Hair follicle dermal papilla cell (primary cell): ENCODE measurements at places on chromosomes 2 and 18. TPM values are rescaled to one million over a fixed set of nuclear protein-coding genes. Genes with fewer than 3 reads are reported as not detected.

The PTPN4 gene
- total RNA-seq: 17.2 and 23.4 TPM in 2 replicates

The LRRTM4 gene
- not detected in 2 replicates for total RNA-seq

The TMEM163 gene
- 0.12 TPM in 1 of 2 replicates, not detected in the other for total RNA-seq

The KRCC1 gene
- total RNA-seq: 19.6 and 24.5 TPM in 2 replicates

The TMEM182 gene
- 1.9 and 3.2 TPM in 2 replicates for total RNA-seq
